ENCODE measurements at places on chromosomes 12 and 14.

GRCh38 chr14:102927878-102928411, 5.5 kb downstream of the AMN start:
- no peak for DNase-seq

- DNase-seq: no peak
Observed at GRCh38 chr14:30445011-30445793, 113.8 kb upstream of the G2E3 start.

- no peak for DNase-seq
Observed at GRCh38 chr12:45543887-45544286, 185.6 kb upstream of the ARID2 start.

DNA sequence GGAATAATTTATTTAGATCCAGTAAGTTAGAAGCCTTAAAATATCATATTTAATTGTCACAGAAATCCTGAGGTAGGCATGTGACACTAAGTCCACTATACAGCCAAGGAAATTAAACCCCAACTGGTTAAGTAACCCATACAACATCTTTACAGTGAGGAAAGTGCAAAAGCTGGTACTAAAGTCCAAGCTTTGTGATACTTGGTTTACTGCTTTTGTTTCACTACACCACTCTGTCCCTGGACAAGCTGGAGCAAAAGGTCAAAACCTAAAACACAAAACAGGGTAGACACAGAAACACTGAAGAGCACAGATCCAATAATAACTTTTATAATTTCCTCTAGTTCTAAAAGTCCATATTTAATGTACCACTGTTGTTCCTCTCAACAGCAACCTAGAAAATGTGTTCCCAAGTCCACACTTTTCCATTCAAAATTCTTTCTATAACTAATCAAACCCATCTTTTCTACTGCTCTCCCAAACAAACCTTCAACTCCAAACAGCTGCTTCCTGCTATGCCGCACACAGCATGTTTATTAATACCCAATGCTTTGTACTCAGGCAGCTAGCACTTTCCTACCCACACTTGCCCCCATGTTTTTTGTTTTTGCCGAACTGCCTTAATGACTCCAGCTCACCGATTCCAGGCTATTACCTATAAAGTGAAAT, 90.9 kb downstream of the MED13L start:
- no peak for DNase-seq

GRCh38 chr14:52241087-52241793, 26.3 kb upstream of the PTGDR start:
- no peak for DNase-seq

DNA sequence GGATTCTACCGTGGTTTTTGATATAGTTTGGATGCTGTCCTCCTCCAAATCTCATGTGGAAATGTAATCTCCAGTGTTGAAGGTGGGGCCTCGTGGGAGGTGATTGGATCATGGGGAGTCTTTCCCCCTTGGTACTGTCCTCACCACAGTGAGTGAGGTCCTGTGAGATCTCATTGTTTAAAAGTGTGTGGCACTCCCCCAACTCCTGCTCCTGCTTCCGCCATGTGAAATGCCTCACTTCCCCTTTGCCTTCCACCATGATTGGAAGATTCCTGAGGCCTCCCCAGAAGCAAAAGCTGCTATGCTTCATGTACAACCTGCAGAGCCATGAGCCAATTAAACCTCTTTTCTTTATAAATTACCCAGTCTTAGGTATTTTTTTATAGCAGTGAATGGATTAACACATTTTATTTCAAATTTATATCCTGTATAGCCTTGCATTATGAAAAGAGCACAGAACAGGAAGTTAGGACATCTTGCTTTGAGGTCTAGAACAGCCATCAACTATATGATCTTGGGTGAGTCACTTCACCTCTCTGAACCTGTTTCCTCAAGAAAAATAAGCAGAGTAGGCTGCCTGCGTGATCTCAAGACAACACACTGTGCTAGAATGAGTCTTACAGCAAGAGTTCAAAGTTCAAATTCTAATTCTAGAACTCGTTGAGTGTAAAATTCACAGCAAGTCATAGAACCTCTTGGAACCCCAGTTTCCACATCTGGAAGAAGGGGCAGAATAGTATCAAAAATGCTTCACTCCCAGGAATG, 160.9 kb upstream of the EEA1 start:
- no peak for DNase-seq

DNA sequence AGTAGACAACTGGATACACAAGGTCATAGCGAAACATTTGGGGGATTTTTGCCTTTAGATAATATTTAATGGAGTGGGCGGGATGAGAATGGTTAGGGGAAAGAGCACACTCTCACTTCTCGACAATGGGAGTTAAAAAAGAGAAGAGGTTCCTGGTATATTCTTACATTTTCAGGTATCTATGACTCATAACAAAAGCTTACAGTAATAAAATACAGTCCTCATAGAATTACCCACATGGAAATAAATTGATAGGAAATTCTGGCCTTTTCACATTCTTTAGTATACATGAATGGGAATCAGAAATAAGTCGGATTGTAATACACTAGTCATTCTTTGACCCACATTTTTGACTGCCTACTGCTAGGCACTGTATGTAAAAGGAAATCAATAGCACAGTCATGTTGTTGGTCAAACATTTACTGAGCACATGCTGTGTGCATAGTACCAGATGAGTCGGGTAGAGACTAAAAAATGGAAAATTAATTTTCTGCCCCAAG, 8.2 kb upstream of the CRADD start:
- DNase-seq: no peak

GRCh38 chr12:3833670-3834310, 39.4 kb downstream of the PARP11 start:
- DNase-seq: no peak

- DNase-seq: no peak
Observed at GRCh38 chr12:27517961-27518665, 5.9 kb upstream of the PPFIBP1 start.

- no peak for DNase-seq
Observed at GRCh38 chr14:31827325-31827724, 249.8 kb upstream of the ARHGAP5 start.

DNA sequence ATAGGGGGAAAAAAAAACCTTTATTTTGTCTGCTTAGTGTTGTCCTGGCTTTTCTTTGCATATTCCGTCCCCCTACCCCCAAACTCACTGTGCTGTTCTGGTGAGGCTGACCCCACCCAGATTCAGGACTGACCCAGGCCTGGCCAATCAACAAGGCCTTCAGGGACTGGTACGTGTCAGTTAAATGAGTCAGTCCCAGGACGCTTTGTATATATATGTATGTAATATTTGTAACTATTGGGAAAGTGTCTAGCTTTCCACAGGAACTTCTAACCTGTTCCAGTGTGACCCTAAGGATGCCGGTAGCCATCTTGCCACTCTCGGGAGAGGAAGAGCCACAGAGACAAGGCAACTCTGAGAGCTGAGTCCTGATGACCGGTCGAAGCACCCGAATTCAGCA, 107.4 kb downstream of the VCPKMT start:
- no peak for DNase-seq
